Stimulated activated CD4-positive, alpha-beta T cell treated with anti-CD3 and anti-CD28 coated beads, Interleukin-1b, Interleukin-23, amount 100 ng/mL, for 1 hour (primary cell): ENCODE measurements at places on chromosomes 6 and 20.

DNA sequence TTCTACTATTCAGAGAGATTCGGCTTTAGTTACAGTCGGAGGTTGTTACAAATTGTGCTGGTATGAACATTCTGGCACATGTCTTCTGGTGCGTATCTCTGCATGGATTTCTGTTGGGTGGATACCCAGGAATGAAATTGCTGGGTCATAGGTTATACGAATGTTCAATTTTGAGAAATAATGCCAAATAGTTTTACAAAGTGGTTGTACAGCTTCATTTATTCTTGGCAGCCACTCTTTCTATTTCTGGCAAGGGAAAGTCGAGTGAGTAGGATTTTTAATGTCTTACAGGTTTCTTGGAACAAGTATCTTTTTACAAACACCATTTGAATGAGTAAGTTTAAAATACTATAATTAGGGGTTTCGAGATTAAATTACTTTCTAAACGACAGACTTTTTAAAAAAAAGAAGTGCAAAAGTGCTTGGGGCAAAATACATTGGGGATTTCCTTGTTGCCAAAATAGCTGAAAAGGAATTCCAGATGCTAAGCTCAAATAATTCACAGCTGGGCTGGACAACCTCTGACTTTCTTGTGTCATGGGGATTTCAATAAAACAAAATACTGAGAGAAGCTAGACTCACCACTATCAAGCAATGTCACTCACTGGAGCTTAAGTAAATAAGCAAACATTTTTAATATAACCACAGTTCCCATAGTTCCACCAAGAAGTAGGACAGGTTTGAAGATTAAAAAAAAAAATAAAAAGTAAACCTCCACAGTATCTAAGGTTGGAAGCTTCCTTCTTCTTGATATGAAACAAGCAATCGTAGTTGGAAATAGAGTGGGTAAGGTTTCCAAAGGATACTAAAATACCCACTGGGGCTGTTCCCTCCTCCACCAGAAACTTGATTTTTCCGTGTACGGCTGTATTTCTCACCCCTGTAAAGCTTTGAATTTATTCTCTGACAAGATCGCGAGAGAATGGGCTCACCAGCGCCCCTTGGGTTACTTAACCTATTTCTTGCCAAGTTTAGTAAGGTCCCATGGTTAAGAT is 21.6 kb upstream of the GFOD1 start:
- DNase-seq, result no peak

DNA sequence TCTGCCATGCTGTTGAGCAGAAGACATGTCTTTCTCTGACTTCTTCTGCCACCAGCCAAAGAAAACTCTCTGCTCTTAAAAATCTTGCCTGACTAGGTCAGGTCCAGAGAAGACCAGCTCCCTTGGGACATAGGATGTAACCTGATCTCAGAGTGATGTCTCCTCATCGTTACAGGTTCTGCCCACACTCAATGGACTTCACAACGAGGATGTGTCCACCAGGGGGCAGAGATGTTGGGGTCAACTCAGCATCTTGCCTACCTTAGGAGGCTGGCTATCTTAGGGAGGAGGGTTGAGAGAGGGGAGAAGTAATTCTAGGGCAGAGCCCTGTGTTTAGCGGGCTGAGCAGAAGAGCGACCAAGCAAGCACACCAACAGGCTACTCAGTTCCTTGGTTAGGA is 207.6 kb upstream of the CDH4 start:
- no peak for DNase-seq

DNA sequence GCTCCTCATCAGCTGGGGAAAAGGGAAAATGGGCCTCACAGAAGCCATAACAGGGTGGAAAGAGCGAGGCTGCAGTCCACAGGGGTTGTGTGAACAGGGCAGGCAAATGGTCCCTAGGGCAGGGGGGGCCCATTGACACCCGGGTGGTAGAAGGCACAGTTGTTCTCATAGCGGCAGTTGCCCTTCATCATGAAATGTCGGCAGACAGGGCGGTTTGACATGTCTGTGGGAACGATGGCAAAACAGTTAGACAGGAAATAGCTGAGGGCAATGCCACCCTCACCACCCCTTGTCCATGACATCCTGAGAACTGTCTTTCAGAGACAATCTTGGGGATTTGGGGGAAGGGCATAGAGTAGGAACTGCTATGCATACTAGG is 15.6 kb downstream of the PPP1R10 start:
- DNase-seq, result no peak

DNA sequence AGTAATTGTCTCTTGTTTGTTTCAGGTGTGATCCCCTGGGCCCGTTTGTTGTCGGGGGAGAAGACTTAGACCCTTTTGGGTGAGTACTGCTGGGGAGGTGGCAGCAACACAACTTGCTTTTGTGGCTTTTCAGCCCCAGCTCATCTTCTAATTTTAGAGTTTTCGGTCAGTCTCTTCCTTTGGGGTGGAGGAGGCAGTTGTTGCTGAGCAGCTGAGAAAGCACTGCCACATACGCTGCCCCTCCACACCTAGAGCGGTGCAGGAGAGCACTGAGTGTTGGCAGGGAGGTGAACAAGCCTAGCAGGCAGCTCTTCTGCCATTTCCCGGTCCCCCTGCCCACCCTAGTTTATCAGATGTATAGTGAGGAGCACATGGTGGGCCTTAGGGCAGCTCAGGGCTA is 21.7 kb downstream of the TMEM74B start:
- no peak for DNase-seq

GRCh38 chr20:35563834-35564233 is 22.0 kb downstream of the ERGIC3 start:
- DNase-seq, result no peak

GRCh38 chr6:122061855-122062254 is 337.6 kb upstream of the HSF2 start:
- DNase-seq, result no peak

DNA sequence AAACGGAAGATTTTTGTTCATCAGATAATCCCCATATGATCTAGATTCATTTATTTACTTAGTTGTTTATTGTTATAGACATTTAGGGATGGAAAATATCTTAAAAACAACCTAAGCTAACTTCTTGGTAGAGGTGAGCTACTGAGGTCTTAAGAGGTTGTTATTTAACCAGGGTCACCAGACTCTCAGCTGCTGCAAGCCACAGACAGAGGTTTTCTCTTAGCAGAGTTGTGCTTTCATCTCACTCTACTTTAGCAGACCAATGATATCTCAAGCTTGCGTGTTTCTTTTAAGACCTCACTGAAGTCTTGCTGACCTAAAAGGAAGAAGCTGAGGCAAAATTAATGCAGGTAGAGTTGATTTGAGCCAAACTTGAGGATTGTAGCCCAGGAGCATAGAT is 43.6 kb downstream of the NCOA7 start:
- no peak for DNase-seq

DNA sequence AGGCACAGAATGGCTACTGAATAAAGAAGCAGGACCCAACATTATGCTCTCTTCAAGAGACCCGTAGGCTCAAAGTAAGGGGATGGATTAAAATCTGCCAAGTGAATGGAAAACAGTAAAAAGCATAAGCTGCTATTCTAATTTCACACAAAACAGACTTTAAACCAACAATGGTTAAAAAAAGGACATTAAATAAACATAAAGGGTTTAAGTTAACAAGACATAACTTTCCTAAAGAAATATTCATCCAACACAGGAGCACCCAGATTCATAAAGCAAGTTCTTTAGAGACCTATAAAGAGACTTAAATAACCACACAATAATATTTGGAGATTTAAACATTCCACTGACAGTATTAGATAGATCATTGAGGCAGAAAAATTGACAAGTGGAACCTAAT is 624.5 kb downstream of the RFPL4B start:
- no peak for DNase-seq
